Stimulated activated CD8-positive, alpha-beta memory T cell treated with anti-CD3 and anti-CD28 coated beads, Interleukin-4, amount 100 ng/mL, for 48 hours (primary cell): ENCODE measurements at places on chromosomes 6 and 20.

GRCh38 chr6:147142684-147143245, 61.5 kb upstream of the STXBP5 start:
- DNase-seq = no peak

- no peak for DNase-seq
Measured at GRCh38 chr6:166530211-166531095, 56.0 kb downstream of the RAMACL start.

GRCh38 chr6:21131406-21131805, 462.1 kb upstream of the SOX4 start:
- no peak for DNase-seq

- no peak for DNase-seq
Measured at GRCh38 chr6:159806021-159806458, 6.0 kb downstream of the PNLDC1 start.

DNA sequence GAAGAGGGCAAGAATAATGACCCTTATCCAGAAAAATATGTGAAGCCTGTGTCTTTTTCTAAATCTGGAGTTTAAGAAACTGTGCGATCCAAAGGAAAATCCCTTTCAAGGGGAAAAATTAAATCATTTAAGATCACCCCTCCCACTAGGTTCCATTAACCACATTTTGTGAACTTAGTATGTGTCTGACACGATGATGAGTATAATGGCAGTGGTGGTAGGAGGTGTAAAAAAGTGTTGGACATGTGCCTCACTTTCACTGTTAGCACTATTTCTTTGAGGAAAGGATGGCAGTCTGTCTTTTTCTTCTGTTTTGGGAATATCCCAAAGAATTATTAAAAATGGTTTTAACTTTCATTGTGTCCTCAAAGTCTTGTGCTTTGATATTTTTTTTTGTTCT, 392.3 kb upstream of the CITED2 start:
- DNase-seq = no peak

DNA sequence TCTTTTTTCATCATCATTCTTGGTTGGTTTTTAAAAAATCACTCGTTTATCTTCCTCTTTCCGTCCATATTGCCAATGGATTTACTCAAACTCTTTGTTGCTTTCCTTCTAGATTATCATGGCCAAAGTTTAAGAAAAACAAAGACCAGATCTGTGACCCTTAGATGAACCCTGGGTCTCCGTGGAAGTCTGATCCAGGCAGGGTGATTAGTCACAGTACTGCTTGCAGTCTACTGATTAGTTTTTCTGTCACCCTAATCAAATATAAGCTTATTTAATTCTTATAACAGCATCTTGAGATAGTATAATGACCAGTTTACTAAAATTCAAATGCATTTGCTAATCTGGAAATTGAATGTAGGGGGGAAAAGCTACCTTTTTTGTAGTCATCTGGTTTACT, 6.0 kb upstream of the SMIM28 start:
- no peak for DNase-seq

DNA sequence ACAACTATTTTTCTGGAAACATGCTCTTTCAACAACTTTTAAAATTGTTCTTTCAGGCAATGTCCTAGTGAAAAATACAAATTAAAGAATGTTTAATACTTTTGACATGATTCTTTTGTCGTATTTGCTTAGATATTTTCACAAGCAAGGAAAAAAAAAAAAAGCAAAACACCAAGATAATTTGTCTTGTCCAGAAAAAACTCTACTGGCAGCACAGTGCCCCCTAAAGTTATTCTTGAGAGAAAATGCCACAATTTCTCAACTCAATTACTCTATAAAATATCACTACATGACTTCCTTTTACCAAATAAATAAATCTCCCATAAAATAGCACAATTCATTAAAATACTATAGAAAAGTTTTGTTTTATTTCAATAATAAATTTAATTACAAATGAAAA, 652.5 kb upstream of the EPHA7 start:
- DNase-seq = no peak

GRCh38 chr6:14499841-14500240, 382.3 kb downstream of the CD83 start:
- DNase-seq = no peak

DNA sequence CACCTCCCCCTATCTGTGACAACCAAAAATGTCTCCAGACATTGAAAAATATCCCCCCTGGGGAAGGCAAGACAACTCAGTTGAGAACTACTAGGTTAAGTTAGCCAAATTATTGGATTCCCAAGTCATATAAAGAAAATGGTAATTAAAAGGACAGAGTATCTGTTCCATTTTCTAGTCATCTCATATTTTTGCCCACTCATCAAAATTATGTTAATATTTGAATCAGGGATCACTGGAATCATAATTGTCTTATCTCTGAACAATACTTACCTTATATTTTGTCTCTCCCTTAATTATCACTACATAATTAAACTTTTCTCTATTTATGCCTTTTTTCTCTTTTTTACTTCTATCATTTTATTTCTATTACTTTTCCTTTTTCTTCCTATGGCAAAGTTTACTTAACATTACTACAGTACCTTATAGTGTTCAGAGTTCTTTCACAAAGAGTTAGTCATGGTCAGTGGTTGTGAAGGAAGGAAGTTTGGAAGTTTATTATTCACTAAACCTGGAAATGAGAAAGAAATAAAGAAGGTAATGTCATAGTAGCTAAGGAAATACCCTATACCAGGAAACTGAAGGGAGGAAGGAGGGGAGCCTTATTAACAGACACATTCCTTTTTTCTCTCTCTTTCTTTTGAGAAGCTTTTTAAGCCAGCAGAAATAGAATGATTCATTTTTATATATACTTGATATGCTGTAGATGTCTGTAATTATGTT, 332.9 kb downstream of the COL12A1 start:
- DNase-seq = no peak

GRCh38 chr6:110662490-110663211, 152.6 kb downstream of the CDK19 start:
- no peak for DNase-seq

- DNase-seq = no peak
Measured at GRCh38 chr20:4797275-4797674, 75.6 kb downstream of the PRND start.

DNA sequence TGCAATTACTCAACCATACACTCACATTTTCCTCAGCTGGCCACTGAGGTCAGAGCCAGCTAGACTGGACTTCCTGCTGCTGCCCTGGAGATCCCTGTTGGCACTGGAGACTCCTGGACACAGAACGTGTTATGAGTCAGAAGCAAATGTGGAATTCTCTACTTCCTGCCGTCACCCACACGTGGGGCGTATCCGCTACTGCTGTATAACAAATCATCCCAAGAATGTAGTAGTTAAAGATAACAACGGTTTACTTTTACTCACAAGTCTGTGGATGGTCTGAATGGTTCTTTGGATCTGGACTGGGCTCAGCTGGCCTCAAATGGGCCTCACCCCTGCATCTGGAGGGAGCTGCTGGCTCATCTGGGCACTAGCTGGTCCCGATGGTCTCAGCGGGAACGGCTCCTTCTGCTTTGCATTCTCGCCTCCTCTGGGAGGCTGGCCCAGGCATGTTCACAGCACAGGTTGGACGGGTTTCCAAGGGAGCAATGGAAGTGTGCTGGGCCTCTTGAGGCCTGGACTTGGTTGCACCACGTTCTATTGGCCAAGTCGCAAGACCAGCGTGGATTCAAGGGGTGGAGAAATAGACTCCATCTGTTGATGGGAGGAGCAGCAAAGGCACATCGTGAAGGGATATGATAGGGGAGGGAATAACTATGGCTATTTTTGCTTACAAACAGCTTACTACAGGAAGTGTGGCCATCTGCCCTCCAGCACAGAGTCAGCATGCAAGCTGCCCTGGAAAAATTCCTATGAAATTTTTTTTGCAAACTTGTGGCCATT, 118.5 kb downstream of the SNX5 start:
- no peak for DNase-seq

DNA sequence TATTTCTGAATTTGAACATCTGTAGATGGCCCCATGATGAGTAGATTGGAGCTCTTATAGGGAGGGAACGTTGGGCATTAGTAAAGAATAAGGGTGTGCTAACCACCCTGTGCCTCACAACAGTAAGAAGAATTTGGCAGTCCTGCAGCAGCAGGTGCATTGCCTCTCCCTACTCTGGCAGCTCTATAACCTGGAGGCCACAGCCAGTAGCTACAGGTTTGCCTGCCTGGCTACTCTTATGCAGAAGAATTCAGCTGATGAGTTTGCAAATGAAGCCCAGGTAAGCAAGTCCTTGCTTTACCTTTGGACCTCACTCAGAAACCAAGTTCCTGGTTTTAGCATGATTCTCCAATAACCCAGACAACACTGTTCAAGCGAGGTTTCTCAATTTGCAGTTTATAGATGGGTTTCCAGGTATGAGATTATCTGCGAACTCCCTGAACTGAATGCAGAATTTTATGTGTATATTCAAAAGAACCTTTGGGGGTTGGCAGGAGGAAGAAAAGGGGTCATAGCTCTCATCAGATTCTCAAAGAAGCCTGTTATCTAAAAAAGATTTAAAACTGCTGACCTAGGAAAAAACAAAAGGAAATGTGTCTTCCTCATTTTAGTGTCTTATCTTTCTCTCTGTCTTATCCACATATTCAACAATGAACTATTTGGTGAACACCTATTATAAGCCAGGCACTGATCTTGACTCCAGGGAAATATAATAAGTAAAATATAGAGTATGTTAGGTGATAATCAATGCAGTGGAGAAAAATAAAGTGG, 18.9 kb downstream of the TREML1 start:
- no peak for DNase-seq

DNA sequence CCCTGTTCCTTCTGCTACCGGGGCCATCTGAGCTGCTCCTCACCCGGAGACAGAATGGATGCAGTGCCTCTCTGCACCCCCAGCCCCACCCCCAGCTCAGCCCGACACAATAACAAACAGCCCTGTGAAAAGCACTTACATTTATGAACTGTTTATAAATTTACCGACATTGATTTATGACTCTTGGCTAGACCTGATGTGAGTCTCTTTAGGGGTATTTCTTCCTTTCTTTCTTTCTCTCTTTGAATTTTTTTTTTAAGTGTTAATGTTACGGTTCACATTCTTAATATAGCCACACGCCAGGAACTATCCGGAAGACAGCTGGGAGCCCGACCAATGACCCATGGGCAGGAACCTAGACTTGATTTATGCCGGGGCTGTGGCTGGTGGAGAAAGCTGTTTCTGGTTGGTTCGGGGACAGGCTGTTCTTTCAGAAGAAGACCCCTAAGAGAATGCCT, 266.3 kb downstream of the CDC5L start:
- DNase-seq = no peak

- DNase-seq = no peak
Measured at GRCh38 chr6:132405143-132405915, 4.1 kb upstream of the MOXD1 start.

GRCh38 chr6:151317103-151317994, 74.0 kb downstream of the ZBTB2 start:
- DNase-seq = no peak

GRCh38 chr6:109420751-109421150, 19.7 kb downstream of the PPIL6 start:
- DNase-seq = no peak
